ENCODE measurements at places on chromosomes 2 and 18.

DNA sequence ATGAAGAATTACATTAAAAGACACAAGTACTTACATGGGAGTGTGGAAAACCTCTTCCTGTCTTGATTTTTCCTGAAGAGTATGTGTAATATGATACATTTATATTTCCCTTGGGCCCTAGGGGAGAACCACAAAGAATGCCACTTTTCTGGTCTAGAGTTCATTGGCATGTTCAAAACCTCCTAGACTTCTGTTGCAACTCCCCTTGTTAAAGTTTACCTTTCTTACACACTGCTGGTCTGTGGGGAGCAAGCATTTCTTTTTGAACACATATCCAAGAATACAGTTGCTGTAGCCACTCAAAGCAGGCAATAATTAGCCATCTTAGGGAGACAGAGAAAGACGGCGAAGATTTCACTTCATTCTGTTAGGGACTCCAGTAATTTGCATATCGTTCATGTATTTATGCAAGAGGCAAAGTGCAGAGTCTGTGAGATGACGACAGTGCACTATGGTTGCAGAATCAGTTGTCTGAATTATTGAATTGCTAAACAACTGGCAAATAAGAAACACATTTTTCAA is 103.5 kb downstream of the NOL4 start:
- no peak for DNase-seq

DNA sequence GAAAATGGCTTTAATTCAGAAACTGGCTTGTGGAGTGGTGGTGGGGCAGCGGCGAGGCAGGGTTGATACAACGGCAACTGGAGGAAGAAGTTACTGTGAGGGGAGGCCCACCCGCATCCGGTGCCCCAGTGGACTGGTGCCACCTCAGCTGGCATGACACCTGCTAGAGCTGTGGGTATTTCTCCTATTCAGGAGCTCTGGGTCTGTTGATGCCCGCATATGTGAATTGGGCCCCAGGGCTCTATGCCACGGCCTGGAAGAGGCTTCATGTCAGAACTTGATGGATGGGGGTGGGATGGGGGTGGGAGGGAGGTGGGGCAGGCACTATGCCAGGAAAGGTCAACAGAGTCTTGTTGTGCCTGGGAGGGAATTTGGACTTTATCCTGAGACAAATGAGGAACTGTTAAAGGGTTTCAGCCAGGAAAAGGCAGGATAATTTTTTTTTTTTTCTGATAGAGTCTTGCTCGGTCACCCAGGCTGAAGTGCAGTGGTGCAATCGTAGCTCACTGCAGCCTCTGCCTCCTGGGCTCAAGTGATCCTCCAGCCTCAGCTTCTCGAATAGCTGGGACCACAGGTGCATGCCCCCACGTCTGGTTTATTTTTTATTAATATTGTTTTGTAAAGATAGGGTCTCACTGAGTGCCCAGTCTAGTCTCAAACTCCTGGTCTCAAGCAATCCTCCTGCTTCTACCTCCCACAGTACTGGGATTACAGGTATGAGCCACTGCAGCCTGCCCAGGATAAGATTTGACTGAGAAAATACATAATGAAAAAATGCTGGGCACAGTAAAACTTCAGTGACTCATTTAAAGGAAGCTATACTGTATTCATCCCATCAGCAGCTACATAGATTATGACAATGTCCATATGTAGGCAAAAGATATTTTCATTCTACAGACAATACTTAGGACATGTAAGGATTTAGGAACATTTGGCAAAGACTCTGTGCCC is 52.6 kb downstream of the SH2D6 start:
- no peak for DNase-seq

DNA sequence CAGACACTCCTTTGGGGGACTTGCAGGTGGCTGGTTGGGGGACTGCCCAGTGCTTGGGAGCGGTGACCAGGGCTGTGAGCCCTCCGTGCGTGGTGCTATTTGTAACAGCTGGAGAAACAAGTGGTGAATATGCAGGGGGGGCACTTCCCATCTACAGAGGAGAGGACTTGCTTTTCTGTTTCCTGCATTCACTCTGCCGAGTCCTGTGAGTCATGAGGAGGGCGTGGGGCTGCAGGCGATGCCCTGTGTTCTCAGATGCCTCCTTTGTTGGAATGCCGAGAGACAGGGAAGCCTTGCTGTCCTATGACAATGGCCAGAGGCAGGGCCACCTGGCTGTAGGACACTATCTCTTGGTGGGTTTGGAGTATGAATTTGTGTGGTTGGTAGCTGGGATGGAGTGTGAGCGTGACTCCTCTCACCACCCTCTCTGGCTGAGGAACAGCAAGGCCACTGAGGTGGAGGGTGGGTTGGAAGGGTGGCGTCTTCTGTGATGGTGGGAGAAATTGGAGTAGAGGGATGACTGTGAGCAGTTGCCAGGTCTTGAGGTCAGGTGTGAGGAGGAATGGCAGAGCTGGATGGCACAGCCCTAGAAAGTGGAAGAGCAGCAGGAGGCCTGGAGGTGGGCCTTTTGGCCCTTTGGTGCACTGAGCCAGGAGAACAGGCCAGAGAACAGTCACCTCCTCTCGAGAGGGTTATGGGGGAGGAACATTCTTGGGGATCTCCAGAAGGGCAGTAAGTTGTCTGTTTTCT is 24.3 kb downstream of the FHOD3 start:
- no peak for DNase-seq

- DNase-seq = no peak
Observed at GRCh38 chr2:39772086-39772811, 6.8 kb downstream of the THUMPD2 start.

DNA sequence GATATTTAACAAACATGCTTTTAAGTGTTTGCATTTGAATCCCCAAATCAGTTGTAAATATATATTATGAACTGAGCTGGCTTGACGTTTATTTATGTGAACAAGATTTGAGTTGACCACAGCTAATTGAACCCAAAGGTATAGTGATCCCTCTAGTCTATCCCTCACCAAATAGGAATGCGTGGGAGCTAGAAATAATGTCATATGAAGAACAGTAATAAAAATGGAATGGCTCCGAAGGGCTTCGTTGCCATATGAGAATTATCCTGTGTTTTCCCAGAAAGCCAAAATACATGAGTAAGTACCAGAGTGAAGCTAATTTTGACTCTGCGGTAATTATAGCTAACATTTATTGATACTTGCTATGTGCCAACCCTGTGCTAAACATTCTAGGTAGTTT is 142.7 kb downstream of the ADCYAP1 start:
- DNase-seq = no peak

DNA sequence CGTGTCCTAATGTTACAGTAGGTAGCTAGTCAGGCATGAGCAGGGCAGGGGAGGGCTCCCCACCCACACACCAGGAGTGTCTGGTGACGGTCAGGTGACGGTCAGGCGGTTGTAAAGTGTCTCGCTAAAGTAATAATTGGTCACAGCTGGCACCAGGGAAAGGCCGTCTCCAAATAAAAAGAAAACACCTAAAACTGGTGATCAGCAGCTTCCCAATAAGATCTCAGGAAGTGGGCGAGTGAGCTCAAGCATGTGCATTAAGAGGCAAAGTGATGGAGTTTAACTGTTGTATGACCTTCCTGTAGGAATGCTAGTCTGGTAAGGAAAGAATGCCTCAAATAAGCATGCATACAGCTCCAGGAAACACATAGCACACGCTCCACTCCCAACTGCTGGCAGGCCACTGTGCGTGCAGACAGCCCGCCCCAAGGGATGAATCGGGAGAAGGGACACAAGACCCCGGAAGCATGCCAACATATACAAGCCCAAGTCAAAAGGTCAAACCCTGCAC is 177.1 kb downstream of the RNF144A start:
- no peak for DNase-seq

DNA sequence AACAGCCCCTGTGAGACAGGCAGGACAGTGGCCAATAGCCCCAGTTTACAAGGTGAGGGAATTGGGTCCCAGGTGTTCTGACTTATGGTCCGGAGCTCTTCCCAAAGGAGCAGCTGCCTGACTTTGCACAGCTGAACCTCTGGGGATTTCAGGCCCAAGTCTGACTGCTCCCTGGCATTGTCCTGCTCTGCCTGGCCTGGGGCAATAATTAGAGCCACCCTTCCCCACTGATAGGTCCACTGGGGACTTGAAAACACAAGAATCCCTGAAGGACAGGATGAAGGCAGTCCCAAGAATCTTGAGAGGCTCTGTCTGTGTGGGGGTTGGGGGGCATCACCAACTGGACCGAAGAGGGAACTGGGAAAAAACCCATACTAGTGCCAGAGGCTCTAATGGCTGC is 3.7 kb upstream of the FEV start:
- DNase-seq = no peak

DNA sequence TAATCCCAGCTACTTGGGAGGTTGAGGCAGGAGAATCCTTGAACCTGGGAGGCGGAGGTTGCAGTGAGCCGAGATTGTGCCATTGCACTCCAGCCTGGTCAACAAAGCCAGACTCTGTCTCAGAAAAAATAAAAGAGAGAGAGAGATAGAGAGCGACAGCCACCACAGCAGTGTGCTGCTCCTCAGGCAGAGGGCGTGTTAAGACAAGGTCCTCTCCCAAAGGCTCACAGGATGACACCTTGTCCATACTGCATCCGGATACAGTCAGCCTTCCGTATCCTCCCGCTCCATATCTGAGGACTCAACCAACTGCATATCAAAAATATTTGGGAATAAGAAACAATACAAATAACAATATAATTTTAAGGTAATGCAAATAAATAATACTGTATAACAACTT is 20.1 kb downstream of the ARL4C start:
- DNase-seq = no peak

GRCh38 chr2:196215376-196215775 is 44.0 kb upstream of the STK17B start:
- DNase-seq = no peak

All from WTC11 (cell line).